ENCODE measurements at places on chromosomes 12 and 14.
A peak's percentile ranks its signal among the peaks of the same experiment; 100 is the strongest.

- no peak for DNase-seq
These were observed 200.3 kb downstream of the KTN1 start for GRCh38 chr14:55780156-55780946.

GRCh38 chr12:20096430-20096829 lies 271.9 kb upstream of the PDE3A start:
- DNase-seq = no peak

DNA sequence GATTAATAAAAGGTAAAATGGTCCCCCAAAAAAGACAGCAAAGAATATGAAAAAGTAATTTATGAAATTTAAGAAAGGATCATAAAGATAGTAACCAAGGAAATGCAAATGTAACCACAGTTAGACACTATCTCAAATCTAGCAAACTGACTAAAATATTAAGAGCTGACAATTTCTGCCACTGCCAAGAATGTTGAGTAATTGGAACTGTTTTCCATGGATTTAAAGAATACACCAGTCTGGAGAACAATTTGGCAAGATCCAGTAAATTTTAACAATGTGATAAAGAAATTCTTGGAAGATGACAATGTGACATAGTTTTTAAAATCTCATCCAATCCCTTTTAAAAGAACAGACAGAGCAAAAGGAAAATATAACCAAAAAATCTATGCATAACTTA lies 798.0 kb upstream of the MGAT4C start:
- DNase-seq = no peak

GRCh38 chr14:61332658-61333029 lies 11.3 kb downstream of the PRKCH start:
- no peak for DNase-seq

DNA sequence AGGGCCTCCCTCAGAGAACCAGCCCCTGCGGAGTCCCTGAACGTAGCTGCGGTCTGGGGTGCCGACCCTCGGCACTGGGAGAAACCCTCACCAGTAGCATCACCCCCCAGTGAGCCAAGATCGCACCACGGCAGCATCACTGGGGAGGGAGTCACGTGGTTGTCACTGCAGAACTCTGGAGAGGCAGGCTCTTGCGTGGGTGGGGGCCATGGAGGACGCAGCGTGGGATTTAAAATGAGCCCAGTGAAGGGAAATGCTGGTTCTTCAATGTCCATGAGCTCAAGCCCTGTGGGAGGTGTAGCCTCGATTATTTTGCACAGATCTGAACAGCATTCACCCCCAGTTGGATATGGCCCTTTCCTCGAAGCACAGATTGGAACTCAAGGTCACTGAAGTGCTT lies 3.9 kb upstream of the GALNT9 start:
- no peak for DNase-seq

DNA sequence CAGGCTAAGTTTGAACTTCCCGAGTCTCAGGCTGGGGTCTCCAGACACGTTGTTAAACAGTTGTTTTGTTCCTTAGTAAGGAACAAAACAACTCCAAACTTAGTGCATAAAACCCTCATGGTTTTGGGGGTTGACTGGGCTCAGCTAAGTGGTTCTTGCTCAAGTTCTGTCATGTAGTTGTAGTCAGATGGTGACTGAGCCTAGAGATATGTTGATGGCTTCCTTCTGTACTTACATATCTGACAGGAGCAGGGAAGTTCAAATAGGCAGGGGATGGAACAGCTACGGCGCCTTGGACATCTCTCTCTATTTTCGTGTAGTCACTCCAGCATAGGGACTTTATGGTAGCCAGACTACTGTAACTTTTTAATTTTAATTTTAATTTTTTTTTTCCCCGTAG lies 45.7 kb downstream of the SPATS2 start:
- DNase-seq = no peak

DNA sequence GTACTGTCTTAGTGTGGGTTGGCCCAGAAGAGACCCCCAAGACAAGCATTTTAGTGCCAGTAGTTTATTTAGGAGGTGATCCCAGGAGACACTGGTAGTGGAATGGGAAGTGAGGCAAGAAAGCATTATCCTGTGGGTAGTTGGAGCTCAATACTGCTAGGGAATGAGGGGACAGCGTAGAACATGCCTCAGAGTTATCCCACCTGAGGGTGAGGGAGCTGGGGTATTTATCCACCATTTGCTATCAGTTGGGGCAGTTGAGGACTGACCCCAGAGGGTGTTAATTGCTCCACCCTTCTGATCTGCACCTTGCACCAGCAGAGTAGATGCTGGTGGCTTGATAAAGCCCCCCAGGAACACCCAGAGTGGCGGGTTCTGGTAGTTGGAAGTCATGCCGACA lies 37.9 kb downstream of the RHOF start:
- no peak for DNase-seq

DNA sequence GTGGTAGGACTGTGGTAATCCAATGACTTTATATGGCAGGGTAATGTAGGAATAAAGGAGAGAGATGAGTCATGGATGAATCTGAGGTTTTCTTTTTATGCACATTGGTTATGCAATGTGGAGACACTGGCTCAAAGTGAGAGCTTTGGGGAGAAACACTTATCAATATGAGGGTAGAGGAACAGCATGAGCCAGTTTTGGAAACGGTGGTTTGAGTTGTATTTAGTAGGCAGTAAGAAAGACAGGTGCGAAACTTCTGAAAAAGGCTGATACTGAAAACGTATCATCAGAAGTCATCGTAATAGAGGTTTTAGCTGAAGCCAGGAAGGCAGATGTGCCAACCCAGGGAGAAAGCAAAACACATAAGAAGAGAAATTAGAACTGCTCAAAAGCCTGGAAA lies 854.8 kb upstream of the SEL1L start:
- no peak for DNase-seq

DNA sequence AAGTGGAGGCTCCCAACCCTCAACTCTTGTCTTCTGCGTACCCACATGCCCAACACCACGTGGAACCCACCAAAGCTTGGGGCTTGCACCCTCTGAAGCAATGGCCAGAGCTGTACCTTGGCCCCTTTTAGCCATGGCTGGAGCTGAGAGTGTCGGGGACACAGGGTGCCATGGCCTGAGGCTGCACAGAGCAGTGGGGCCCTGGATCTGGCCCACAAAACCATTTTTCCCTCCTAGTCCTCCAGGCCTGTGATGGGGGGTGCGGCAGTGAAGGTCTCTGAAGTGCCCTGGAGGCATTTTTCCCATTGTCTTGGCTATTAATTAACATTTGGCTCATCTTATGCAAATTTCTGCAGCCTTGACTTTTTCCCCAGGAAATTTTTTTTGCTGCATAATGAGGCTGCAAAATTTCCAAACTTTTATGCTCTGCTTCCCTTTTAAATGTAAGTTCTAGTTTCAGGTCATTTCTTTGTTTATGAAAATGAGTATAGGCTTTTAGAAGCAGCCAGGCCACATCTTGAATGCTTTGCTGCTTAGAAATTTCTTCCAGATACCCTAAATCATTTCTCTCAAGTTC lies 18.7 kb upstream of the ASPG start:
- no peak for DNase-seq

GRCh38 chr14:24741871-24742270 lies 107.9 kb upstream of the GZMB start:
- no peak for DNase-seq

- no peak for DNase-seq
These were observed 42.3 kb downstream of the MIA2 start for GRCh38 chr14:39276005-39276404.

GRCh38 chr14:76331328-76332011 lies 44.5 kb upstream of the ESRRB start:
- DNase-seq = no peak

DNA sequence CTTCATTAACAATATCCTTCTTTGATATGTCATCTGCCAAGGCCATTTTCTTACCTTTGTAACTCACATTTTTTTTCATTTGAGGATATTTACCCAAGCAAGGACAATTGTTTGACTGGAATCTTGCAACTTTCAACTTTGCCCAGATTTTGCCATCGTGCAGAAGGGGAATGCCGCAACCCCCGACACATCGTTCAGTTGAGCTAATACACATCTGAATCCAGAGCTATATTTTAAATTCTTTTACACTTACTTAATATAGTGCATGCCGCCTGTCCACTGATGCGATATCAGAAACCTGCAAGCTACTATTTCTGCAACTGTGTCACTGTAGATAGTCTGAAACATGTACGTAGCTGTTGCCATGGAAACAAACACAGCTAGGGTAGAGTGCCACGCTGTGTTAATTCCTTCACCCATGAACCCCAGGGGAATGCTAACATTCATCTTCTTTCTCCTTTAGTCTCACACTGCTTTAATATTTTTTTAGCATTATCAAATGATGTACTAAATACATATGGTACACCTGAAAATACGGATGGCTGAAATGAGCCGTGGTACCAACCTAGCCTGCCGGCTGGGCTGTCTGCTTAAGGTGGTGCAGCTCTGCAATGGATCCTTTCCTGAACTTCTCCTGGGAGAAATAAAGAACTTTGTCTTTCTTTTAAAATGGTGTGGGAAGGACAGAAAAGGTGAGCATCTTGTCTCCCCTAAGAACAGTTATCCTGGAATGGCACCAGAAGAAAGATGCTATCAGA lies 77.0 kb upstream of the FOXN3 start:
- DNase-seq = peak; percentile 75

- no peak for DNase-seq
These were observed 2.0 kb upstream of the RNASE8 start for GRCh38 chr14:21055432-21056117.

DNA sequence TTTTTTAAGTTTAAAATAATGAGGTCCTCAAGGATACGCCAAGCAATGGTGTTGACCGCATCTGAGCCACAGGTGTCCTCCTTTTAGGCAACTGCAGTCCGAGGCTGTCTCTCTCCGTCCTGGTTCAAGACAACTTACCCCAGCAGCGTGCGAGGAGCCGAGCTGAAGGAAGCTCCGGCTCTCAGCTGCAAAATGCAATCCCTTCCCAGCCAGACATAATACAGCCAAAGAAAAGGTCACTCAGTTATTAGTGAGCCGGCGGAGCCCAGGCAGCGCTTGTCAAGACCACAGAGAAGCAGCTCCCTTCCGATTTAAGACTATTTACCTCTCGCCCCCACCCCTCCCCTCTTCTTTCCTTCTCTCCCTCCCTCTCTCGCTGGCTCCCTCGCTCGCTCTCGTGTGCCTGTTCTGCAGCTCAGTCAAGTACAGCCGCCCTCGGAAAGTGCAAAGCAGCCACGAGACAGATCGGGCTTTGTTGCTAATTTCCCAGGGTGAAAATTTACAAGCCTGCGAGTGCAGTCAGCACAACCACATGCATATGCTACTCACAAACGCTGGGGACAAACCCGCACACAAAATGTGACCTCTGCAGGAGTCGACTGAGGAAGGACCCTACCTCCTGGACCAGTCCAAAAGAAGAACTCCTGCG lies 363 bp upstream of the LMO3 start:
- no peak for DNase-seq

DNA sequence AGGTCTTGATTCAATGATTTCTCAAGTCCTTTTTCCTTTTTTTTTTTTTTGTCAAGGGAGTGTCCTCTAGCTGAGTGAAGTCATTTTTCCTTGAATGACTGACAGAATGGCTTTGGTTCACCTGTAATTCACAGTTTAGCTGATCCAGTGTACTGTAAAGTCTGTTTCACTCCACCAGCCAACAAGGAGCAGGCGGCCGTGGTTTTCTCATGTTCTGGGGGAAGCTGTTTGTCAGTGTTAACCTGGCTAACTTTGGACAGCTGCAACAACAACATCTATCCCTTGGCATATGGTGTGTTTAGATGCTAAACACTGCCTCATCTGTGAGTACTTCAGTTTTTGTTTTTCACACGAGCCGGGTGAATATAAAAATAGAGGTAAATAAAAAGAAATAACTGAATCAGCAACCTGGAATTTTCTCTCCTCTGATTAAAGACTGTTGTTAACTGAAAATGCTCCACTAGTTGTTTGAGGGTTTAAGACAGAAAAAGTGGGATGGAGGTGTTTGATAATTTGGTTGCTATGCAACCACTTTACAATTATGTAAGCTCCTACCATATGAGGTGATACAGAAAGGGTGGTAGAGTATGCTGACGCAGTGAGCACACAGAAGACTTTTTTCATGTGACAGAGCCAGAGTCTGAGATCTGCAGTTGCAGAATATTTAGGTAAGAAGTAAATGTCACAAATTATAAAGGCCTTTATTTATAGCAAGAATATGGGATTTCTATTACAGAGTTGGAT lies 50.3 kb upstream of the SLC2A13 start:
- DNase-seq = no peak

DNA sequence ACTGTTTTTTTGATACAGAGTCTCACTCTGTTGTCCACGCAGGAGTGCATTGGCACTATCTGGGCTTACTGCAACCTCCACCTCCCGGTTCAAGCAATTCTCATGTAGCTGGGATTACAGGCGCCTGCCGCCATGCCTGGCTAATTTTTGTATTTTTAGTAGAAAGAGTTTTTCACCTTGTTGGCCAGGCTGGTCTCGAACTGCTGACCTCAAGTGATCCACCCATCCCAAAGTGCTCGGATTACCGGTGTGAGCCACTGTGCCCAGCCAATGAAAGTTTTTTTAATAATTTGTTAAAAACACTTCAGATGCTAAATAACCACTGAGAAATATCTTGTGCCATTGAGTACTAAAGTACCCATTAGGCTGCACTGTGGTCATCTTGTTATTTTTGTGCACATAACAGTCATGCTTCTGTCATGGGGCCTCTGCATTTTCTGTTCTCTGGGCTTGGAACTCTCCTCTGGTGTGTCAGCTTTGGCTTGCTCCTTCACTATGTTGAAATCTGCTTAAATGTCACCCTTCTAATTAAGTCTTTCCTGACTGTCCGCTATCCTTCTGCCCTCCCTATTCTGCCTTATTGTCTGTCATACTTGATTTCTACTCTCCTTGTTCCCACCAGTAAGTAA lies 105.1 kb downstream of the KTN1 start:
- DNase-seq = no peak

- DNase-seq = no peak
These were observed 137.4 kb downstream of the DAAM1 start for GRCh38 chr14:59325906-59326305.

GRCh38 chr12:87127272-87127671 lies 871.1 kb upstream of the MGAT4C start:
- DNase-seq = no peak

DNA sequence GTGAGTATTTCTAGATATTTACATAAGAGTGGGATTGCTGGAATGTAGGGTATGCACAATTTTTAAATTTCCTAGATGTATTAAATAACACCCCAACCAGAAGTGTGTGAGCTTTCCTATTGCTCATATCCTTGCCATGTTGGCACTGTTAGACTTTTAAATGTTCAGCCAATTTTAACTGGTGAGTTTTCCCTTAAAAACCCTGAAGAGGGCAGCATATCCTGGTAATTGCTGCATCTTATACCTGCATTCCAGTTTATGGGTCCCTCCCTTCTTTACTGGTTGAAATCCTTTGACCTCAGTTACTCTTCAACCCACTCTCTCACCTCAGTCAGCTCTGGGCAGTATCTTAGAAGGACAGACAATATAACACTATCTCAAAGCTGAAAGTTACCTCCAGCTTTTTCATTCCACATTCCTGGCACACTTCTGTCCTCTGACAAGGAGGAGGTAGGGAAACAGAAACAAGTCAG lies 270.6 kb downstream of the PAWR start:
- DNase-seq = no peak

DNA sequence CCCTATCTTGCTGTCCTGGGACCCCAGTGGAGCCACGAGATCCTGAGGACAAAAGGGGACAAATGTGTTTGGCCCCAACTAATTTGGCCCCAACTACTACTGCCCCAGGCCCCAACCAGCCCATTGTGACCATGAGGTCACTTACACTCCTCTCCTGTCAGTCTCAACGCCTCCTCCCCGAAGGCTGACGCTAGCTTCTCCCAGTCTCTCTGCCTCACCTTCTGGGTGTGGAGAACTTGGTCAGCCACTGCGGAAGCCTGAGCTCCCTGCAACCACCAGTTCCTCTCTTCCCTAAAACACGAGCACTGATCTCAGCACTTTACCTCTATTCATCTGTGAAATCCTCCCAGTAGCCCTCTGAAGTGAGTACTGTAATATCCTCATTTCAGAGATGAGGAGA lies 13.3 kb downstream of the FAM181A start:
- no peak for DNase-seq
